Caco-2 (cell line): ENCODE measurements at places on chromosomes 11 and 22. TPM values are rescaled to one million over a fixed set of nuclear protein-coding genes. Genes with fewer than 3 reads are reported as not detected.
A peak's percentile ranks its signal among the peaks of the same experiment; 100 is the strongest.

CDC42EP1 gene
- 75.0 and 76.1 TPM in 2 replicates for total RNA-seq

LPXN gene
- total RNA-seq: 1.8 and 2.1 TPM in 2 replicates

GRCh38 chr11:12822392-12823022, 148.3 kb downstream of the TEAD1 start:
- no peaks in the 10 kb centered on the region for H3K36me3 ChIP-seq
- H3K4me1 ChIP-seq: peaks cover 24% of the 10 kb centered on the region
- DNase-seq: no peak
- H3K27me3 ChIP-seq: no peaks in the 10 kb centered on the region
- peak overlapping the region; percentile 75 for H3K27ac ChIP-seq

DNA sequence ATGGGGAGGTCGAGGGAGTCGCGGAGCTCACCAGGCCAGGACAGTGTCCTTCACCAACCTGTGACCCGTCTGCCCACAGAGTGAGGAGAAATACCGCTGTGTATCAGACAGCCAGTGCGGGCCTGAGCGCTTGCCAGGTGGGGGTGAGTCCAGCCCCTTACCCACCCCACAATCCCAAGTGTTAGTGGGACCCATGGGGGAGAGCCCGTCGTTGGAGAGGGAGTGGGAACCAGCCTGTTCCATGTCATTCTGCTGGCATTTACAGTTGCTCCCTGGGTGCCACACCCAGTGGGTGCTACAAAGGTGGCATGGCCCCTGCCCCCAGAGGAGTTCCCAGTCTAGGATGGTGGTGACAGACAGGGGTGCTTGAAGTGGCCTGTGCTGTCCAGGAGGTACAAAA, 9.2 kb downstream of the P2RX3 start:
- H3K4me3 ChIP-seq: no peak overlapping the region
- DNase-seq: no peak
- no peak overlapping the region for H3K27ac ChIP-seq
- no peaks in the 10 kb centered on the region for H3K36me3 ChIP-seq
- H3K4me1 ChIP-seq: peaks cover 6% of the 10 kb centered on the region; the same call in 1 of the 2 replicates
- no peaks in the 10 kb centered on the region for H3K27me3 ChIP-seq

- H3K4me3 ChIP-seq: no peak overlapping the region
- DNase-seq: no peak
- H3K27ac ChIP-seq: no peak overlapping the region
- peaks cover 13% of the 10 kb centered on the region for H3K4me1 ChIP-seq
- H3K36me3 ChIP-seq: no peaks in the 10 kb centered on the region
These were observed 46.3 kb downstream of the RBX1 start for GRCh38 chr22:40997520-40997919.

- no peaks in the 10 kb centered on the region for H3K4me1 ChIP-seq
- H3K27ac ChIP-seq: no peak overlapping the region
- no peaks in the 10 kb centered on the region for H3K36me3 ChIP-seq
- H3K4me3 ChIP-seq: no peak overlapping the region
- no peak for DNase-seq
These were observed 87.5 kb downstream of the RTL6 start for GRCh38 chr22:44410451-44410991.

DNA sequence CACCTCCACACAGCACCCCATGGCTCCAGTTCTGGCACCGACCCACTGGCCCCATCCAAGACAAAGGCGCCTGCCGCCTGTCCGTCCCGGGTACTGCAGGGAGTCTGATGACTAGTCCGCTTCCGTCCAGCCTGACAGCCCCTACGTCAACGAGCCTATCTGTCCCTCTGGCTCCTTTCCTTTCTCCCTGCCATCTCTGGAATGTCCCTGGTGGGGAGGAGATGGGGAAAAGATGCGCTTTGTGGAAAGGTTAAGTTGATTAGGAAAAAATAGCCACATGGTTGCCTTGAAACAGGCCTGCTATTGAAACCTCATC, 10.4 kb downstream of the PDGFB start:
- no peaks in the 10 kb centered on the region for H3K27me3 ChIP-seq
- no peak for DNase-seq
- H3K27ac ChIP-seq: no peak overlapping the region

GRCh38 chr11:126072141-126072741, 9.6 kb upstream of the CDON start:
- no peak overlapping the region for H3K4me3 ChIP-seq
- H3K4me1 ChIP-seq: no peaks in the 10 kb centered on the region
- H3K27me3 ChIP-seq: no peaks in the 10 kb centered on the region
- no peak for DNase-seq

DNA sequence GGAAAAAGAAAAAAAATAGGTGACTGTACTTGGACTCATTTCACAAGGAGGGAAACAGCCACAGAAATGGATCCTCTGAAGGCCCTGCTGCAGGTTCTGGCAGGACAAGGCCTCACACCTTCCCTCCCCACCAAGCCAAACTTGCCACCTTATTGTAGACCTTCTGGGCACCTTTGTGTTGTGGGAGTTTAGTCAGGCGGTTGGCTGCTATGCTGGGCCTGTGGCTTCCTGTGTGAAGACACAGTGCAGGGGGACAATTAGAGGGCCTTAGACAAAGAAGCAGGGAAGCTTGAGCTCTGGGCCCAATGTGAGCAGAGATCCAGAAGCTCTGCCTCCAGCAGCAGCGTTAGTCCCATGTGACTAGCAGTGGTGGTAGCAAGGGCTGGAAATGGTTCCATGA, 4.2 kb downstream of the RAB1B start:
- peaks cover 6% of the 10 kb centered on the region for H3K4me1 ChIP-seq
- no peak overlapping the region for H3K27ac ChIP-seq
- no peak overlapping the region for H3K4me3 ChIP-seq

- no peaks in the 10 kb centered on the region for H3K27me3 ChIP-seq
- H3K27ac ChIP-seq: no peak overlapping the region
- no peaks in the 10 kb centered on the region for H3K36me3 ChIP-seq
- no peak overlapping the region for H3K4me3 ChIP-seq
- peaks cover 2% of the 10 kb centered on the region for H3K4me1 ChIP-seq
- no peak for DNase-seq
These were observed 5.6 kb upstream of the PLXNB2 start for GRCh38 chr22:50313021-50313420.

DNA sequence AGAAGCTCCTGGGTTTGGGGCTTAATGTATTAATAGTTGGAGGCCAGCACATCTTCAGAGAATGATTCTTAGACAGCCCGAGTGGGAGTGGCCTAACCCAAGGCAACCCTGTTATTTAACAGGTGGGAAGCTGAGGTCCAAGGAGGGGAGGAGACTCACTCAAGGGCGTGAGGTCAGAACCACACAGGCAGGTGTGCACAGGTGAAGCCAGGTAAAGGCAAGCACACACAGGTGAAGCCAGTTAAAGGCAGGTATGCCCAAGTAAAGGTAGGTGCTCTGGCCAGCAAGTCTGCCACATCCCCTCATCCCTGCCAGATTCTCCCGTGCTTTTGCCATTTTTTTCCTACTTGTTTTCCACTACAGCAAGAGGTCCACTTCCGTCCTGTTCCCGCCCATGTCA, 2.9 kb upstream of the SHANK2 start:
- H3K4me3 ChIP-seq: no peak overlapping the region
- no peaks in the 10 kb centered on the region for H3K27me3 ChIP-seq
- peaks cover 38% of the 10 kb centered on the region for H3K4me1 ChIP-seq
- no peaks in the 10 kb centered on the region for H3K36me3 ChIP-seq
- peak; percentile 66 for DNase-seq

GRCh38 chr11:113991170-113991569, 16.3 kb downstream of the HTR3A start:
- no peaks in the 10 kb centered on the region for H3K4me1 ChIP-seq
- H3K36me3 ChIP-seq: no peaks in the 10 kb centered on the region
- H3K27me3 ChIP-seq: no peaks in the 10 kb centered on the region; the same call in 1 of the 2 replicates
- DNase-seq: peak; percentile 82
- H3K27ac ChIP-seq: no peak overlapping the region
- no peak overlapping the region for H3K4me3 ChIP-seq

DNA sequence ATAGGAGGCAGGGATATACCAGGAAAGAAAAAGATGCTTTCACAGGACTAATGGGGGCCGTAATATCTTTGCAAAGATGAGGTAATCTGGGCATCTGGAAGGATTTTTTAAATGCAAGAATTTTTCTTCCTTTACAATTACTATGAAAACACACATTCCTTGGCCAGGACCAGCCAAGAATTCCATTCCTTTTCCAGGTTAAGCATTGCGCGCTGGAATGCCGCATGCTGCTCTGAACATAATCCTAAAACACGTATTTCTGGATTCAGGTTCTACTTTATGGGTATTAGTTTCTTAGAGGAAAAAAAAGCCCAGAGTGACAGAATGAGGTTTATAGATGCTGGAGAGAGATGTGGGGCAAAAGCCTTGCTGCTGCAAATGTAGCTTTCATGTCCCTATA, 99.4 kb upstream of the SORL1-AS1 start:
- H3K36me3 ChIP-seq: peaks cover 6% of the 10 kb centered on the region; the same call in 1 of the 2 replicates
- H3K27ac ChIP-seq: peak overlapping the region; percentile 65
- no peak for DNase-seq
- H3K4me3 ChIP-seq: no peak overlapping the region

- peaks cover 18% of the 10 kb centered on the region for H3K4me1 ChIP-seq
- DNase-seq: no peak
- H3K36me3 ChIP-seq: no peaks in the 10 kb centered on the region
- H3K27me3 ChIP-seq: no peaks in the 10 kb centered on the region
These were observed 39.8 kb upstream of the PRSS23 start for GRCh38 chr11:86760577-86760976.

DNA sequence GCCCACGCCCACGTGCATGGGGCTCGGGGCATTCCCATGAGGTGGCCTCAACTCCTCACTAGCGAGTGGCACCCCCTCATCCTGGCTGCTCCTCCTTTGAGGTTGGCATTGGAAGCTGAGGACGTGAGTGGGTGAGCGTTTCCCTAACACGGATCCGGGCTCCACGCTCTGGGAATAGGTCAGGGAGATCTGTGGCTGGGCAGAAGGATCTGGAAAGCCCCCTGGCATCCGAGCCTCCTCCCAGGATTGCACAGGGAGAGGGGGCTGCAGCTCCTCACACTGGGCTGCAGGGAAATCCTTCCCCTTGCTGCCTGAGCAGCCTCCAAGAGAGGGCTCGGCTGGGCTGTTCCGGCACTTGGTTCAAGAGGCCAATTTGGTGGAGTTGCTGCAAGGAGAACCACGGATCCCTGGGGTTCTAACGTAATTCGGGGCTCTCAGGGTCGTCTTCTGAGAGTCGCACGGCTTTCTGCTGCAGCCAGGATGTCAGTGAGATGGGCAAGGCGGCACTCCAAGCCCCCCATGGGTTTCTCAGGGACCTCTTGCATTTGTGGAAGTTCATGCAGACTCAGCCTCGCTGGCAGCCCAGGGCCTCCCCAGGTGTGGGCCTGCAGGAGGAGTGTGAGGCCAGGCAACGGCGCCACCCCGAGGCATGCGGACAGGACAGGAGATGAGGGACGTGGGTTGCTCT, 1119.0 kb downstream of the BRD1 start:
- H3K4me1 ChIP-seq: no peaks in the 10 kb centered on the region
- no peak for DNase-seq
- no peak overlapping the region for H3K4me3 ChIP-seq
- H3K27me3 ChIP-seq: no peaks in the 10 kb centered on the region
- no peak overlapping the region for H3K27ac ChIP-seq

DNA sequence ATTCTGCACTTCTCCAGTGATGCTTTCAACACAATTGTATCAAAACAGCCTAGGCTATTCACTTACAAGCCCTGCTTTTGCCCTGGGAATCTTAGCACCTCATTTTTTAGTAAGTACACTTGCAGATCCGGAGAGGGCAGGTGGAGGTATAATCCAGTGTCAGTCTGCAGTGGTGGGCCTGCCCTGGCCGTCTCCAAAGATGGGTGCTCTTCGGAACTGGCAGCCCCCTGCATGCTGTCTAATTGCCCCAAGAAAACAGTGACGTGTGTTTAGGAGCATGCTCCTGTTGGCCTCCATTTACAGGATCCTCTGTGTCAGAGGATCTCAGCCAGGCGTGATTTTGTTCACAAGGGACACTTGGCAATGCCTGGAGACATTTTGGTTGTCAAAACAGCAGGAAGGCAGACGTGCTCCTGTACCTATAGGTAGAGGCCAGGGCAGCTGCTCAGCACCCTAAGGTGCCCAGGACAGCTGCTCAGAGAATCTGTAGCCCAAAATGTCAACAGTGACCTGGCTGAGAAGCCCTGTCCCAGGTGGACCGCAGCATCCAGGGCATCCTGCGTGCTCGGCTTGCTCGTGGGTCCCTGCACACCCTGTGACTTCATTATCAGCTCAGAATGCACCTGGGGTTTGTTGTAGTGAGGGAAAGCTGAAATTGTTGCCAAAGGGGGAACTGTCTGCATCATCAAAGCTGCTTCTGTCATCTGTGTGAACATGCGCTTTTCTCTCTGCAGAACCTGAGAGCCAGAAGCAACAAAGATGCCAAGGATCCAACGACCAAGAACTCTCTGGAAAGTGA, 90.7 kb downstream of the BCR start:
- H3K27me3 ChIP-seq: no peaks in the 10 kb centered on the region
- H3K36me3 ChIP-seq: no peaks in the 10 kb centered on the region; the same call in 1 of the 2 replicates
- no peak for DNase-seq
- H3K4me3 ChIP-seq: no peak overlapping the region

DNA sequence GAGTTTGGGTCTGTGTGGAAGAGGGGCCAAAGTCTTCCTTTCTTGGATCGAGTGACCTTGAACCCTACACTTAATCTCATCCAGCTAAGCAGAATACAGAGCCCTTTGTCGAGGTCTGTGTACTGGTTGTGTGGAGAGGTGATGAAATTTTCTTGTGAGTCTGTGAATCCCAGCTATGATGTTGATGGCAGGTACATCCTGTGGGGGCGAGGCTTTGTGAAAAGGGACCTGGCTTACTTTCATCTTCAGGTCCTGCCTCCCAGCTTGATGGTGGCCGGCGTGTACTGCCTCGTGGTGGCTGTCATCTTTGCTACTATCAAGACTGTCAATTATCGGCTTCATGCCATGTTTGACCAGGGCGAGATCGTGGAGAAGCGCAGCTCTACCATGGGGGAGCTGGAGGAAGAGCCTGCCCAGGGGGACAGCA, 1.0 kb downstream of the PCNX3 start:
- no peaks in the 10 kb centered on the region for H3K27me3 ChIP-seq
- peak overlapping the region; percentile 96 for H3K27ac ChIP-seq
- peaks cover 8% of the 10 kb centered on the region for H3K36me3 ChIP-seq
- peaks cover 20% of the 10 kb centered on the region for H3K4me1 ChIP-seq

GRCh38 chr11:124159481-124159880, 23.7 kb upstream of the OR10D3 start:
- H3K4me1 ChIP-seq: no peaks in the 10 kb centered on the region
- no peak overlapping the region for H3K4me3 ChIP-seq
- peaks cover 2% of the 10 kb centered on the region for H3K27me3 ChIP-seq
- H3K27ac ChIP-seq: no peak overlapping the region
- DNase-seq: no peak
- no peaks in the 10 kb centered on the region for H3K36me3 ChIP-seq

DNA sequence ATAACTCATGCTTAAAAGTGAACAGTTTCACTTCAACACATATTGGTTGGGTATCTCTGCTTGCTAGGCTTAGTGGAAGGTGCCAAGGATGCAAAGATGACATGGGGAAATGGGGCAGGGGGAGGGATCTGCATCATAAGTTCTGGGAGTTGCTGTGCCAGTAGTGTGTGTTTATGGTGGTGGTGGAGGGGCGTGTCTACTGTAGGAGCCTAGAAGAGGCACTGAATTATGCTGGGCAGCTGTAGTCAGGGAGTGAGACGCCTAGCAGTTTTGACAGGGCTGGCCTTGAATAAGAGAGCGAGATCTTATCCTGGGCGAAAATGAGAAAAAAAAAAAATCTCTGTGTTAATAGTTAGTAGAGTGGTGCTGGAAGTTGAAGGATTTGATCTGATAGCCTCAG, 3.0 kb downstream of the ELMOD1 start:
- no peak for DNase-seq
- H3K4me3 ChIP-seq: no peak overlapping the region
- H3K4me1 ChIP-seq: peaks cover 4% of the 10 kb centered on the region; the same call in 1 of the 2 replicates
- peaks cover 11% of the 10 kb centered on the region for H3K27me3 ChIP-seq
- H3K27ac ChIP-seq: no peak overlapping the region
- H3K36me3 ChIP-seq: no peaks in the 10 kb centered on the region
